ENCODE measurements at places on chromosomes 5 and 9.

DNA sequence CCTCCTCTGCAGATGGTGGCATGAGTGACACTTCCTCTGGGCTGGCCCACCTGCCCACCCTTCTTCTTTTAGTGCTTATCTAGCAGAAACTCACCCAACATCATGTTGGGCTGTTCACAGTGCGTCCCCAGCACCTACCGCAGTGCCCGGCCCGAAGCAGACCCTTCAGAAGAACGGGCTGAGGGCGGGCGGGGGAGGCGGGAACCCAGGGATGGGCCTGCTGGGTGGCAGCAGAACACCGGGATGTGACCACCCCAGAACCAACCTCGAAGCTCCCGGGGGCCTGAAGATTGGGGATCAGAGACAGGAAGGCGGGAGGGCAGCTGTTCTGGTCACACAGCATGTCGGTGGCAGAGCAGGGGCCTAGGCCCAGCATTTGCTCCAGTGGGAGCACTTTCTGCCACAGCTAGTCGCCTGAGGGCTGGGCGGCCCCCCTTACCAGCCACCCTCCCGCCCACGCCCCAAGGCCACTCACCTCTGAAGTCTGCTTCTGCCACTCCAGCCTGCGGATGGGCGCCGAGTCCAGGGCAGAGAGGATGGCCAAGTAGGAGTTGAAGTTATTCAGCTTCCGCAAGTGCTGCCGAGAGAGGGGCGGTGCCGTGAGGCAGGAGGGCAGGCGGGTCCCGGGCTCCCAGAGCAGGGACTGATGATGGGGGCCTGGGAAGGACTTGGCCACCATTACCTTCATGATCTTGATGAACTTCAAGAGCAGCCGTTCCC is 38.7 kb downstream of the PRRT1B start:
- DNase-seq, result no peak

DNA sequence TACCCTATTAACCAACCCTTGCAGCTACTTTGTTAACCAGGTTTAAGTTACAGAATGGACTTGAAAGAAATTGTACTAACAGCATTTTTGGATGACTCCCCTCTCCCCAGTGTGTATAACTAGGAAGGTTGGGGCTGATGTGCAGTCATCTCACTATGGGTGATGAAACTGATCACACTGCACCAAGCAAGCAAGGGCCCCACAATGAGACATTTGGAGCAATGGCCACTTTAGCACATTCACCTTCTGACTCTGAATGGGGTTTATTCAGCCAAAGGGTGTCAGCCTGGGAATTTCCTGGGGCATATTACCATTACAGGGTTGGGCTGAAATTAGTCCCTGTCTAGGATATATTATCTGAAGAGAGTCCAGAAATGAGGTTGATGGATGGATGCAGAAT is 18.7 kb upstream of the CYFIP2 start:
- no peak for DNase-seq

DNA sequence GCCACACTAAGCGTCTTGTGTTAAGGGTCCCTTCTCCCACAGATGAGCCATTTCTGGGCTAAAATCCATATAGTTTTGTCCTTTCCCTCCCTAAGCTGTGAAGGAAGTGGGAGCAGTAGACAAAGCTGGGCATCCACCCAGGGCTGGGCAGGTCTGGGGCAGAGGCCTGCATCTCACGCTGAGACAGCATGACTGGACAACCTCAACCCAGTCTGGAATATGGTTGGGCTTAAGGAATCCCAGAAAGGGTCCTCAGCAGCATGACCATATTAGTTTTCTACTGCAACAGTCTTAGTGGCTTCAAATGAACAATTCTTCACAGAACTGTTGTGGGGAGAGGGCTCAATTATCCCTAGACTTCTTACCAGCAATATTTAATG is 173.8 kb downstream of the AUH start:
- DNase-seq, result no peak

DNA sequence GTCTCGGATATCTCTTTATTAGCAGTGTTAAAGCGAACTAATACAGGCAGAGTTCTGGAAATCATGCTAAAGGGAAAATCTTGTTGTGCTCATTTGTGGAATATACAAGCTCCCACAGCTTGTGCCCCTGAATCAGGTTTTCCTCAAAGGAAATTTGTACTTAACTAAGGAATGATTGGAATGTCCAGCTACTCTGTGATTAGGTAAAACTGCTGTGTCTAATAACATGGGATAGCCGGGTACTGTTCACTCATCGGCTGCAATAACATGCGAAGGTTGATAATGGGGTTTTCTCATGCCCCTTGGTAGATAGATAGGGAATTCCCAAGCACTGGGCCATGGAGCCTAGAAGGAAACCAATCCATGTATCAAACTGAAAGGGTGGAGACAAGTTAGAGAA is 306.7 kb downstream of the NR2F1-AS1 start:
- DNase-seq, result no peak

DNA sequence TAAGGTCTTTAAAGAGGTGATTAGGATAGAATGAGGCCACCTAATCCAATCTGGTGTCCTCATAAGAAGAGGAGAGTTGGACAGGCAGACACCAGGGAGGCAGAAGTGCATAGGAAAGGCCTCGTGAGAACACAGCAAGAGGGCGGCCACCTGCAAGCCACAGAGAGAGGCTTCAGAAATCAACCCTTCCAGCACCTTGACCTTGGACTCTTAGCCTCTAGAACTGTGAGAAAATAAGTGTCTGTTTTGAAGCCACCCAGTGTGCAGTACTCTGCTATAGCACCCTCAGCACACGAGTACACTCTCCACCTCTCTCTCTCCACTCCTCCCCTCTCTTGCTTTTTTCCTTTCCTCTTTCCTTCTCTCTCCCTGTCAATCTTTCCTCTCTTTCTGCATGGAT is 26.8 kb downstream of the NIPAL4 start:
- DNase-seq, result no peak

GRCh38 chr5:55021821-55022220 is 2.2 kb upstream of the GZMK start:
- no peak for DNase-seq

DNA sequence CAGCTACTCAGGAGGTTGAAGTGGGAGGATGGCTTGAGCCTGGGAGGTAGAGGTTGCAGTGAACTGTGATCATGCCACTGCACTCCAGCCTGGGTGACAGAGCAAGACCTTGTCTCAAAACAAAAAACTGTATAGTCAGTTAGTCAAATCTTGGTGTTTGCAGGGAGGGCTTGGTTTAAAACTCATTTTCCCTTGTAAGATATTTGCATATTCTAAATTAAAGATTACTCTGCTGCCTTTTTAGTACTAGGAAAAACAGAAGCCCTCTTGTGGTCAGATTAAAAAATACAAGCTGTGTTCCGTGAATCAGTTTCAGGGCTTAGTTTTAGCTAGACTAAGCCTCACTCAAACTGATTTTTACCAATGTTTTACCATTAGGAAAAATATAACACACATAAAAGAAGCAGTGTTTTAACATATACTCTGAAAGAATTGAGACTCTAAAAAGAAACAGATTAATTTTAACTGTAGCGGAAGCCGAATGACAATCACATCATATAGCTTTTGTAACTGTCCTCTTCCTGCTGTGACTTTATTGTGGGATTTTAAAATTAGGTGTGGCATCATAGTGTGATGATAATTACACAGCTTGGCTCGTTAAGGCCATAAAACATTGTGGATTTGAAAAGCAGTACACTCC is 84.9 kb upstream of the BASP1 start:
- DNase-seq, result peak; percentile 17

- no peak for DNase-seq
Measured at GRCh38 chr5:111122398-111122797, 30.2 kb downstream of the WDR36 start.

GRCh38 chr9:93452710-93453046 is 703 bp downstream of the FAM120AOS start:
- DNase-seq, result no peak

DNA sequence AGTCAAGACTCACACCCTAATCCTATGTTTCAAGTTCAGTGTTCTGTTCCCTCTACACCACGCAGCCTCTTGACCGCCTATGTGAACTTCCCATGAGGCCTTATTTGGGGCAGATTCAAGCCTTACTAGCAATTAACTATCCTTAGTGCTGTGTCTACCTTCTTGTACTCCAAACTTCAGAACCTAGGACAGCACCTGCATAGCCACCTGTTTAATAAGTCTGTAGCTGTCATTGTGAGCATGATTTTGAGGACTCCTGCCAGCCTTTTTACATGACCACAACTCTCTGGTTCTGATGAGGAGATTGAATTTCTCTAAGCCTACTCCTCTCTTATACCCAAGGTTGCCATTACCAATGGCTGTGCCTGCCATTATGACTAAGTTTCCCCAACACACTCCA is 50.8 kb upstream of the PCSK1 start:
- DNase-seq, result no peak

All from CMK (cell line).